ENCODE measurements at places on chromosomes 3 and 15.

GRCh38 chr3:153166206-153166605, 4.2 kb downstream of the RAP2B start:
- no peak for DNase-seq

GRCh38 chr15:63860155-63860554, 26.4 kb upstream of the HERC1 start:
- peak; percentile 33 for DNase-seq

DNA sequence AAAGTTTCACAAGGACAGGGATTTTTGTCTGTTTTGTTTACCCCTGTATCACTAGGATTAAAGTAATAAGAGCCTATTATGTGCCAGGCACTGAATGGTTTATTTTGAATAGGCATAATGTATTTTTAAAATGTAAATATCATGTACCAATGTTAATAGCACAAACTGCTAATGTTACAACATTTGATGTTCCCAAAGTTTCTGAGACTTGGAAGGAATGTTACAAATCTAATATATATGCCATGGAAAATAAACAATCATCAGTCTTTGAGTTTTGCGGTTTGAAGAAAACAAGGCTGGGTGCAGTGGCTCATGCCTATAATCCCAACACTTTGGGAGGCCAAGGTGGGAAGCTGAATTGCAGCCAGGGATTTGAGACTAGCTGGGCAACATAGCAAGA, 159.4 kb downstream of the CDIN1 start:
- no peak for DNase-seq

GRCh38 chr3:12051586-12051985, 47.4 kb downstream of the SYN2 start:
- DNase-seq, result no peak

DNA sequence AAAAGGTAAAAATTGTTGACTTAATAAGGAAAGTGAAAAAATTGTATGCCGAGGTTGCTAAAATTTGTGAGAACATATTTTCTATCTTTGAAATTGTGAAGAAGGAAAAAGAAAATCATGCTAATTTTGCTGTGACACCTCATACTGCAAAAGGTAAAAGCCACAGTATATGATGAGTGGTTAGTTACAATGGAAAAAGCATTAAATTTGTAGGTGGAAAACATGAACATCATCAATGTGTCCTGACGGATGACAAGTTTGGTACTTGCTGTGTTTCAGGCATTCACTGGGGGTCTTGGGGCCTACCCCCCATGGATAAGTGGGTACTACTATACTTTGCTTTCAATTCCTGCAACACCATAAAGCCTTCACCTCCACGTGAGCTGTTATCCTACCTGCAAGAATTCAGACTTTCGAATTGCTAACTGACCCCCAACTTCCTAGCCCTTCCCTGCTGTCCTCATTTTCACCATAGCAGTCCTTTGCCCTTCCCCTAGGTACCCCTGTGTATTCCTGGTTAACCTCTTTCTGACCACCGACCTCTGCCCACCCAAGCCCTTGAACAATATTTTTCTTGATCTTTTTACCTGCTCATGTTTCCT, 62.4 kb downstream of the RAB7A start:
- DNase-seq, result no peak

GRCh38 chr3:31505371-31506048, 27.2 kb upstream of the STT3B start:
- DNase-seq, result no peak

GRCh38 chr3:64294771-64295170, 69.5 kb upstream of the PRICKLE2 start:
- DNase-seq, result no peak

DNA sequence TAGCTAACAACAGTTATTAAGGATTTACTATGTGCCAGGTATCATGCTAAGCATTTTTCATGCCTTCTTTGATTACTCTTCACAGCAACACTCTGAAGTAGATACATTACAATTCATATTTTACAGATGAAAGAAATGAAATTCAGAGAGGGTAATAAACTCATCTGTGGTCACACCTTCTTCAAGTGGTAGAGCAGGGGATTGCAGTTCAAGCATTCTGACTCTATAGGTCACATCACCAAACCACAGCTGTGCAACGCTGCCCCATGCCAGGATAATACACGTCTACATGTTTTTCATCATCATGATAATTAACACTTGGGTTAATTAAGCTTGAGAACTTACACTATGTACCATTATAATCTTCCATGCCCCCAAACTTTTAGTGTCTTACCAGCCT, 98.5 kb downstream of the LRRC3B start:
- no peak for DNase-seq

DNA sequence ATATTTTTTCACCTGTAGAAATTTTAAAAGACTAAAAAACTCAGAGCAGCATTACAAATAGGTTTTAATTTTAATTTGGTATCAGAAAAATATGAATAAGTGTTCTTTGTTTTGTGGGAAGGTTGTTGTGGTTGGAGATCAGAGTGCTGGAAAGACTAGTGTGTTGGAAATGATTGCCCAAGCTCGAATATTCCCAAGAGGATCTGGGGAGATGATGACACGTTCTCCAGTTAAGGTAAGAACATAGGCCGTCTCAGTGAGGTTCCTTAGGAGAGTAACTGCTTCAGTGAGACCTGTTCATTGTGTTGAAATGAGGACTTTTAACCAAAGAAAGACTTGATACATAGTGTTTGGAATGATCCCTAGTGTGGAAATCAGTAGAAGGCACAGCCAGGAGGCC, 44.8 kb downstream of the OPA1 start:
- no peak for DNase-seq

All from stimulated activated CD4-positive, alpha-beta T cell treated with anti-CD3 and anti-CD28 coated beads, Interleukin-12 subunit alpha, Interleukin-12 subunit beta, amount 100 ng/mL, for 4 hours (primary cell).